CD4-positive, CD25-positive, alpha-beta regulatory T cell (primary cell): ENCODE measurements at places on chromosomes 4 and X. TPM values are rescaled to one million over a fixed set of nuclear protein-coding genes. Genes with fewer than 3 reads are reported as not detected.

- no peak for DNase-seq
These were observed 1092.8 kb downstream of the ADGRL3 start for GRCh38 chr4:62292911-62293310.

DNA sequence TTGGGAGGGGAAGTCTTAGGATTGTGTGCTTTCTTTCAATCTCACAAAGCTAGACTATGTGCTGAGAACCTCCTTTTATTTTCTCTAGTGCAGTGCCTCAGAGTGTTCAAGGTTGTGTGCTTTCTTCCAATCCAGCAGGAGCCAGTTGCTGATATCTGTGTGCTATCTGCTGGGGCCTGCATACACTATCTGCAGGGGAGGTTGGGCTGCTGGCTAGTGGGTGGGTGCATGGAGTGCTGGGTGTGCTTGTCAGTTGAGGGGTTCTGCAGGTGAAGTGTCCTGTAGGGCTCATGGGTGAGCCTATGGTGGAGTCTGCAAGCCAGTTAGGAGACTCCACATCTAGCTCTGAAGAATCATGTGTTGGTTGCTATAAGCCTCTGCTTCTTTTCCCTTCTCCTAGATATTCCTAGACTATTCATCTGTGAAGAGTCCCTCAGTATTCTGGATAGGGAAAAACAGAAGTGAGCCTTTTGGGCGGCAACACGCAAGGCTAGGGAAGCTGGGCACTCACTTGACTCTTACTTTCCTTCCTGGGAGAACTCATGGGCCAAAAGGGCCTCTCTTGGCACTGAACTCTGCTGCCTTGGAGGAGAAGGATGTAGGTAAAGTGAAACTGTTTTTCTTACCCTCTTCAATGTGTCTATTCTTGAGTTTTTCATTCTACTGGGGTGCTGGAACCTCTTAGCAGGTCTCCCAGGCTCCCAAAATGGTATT lies 8.0 kb upstream of the CISD2 start:
- no peak for DNase-seq

GRCh38 chrX:133607419-133608348 lies 192.4 kb upstream of the GPC4 start:
- DNase-seq = no peak

GRCh38 chr4:3200423-3201090 lies 48.4 kb upstream of the MSANTD1 start:
- no peak for DNase-seq

Gene SPARCL1
- polyA plus RNA-seq = not detected

Gene SOWAHD
- 0.52 TPM for polyA plus RNA-seq

GRCh38 chrX:13816176-13816575 lies 717 bp downstream of the GPM6B start:
- DNase-seq = no peak

- DNase-seq = no peak
These were observed 181.9 kb downstream of the RAPGEF2 start for GRCh38 chr4:159284733-159285132.

- no peak for DNase-seq
These were observed 18.1 kb upstream of the PAGE5 start for GRCh38 chrX:55201930-55202579.

Gene TCP11X1
- polyA plus RNA-seq = not detected

GRCh38 chrX:49233176-49233575 lies at the start of gene CACNA1F:
Gene CACNA1F, minus strand, starts transcription at chrX:49233340. Its CDS starts 31 bp downstream, at chrX:49233309.
- DNase-seq = no peak

Gene PALLD
- polyA plus RNA-seq = 1.0 TPM

- DNase-seq = peak; percentile 70
These were observed at the start of gene ELF4 for GRCh38 chrX:130110379-130111219. Gene ELF4, minus strand, starts transcription at chrX:130110497. Its CDS starts 29,167 bp downstream, at chrX:130081330.

DNA sequence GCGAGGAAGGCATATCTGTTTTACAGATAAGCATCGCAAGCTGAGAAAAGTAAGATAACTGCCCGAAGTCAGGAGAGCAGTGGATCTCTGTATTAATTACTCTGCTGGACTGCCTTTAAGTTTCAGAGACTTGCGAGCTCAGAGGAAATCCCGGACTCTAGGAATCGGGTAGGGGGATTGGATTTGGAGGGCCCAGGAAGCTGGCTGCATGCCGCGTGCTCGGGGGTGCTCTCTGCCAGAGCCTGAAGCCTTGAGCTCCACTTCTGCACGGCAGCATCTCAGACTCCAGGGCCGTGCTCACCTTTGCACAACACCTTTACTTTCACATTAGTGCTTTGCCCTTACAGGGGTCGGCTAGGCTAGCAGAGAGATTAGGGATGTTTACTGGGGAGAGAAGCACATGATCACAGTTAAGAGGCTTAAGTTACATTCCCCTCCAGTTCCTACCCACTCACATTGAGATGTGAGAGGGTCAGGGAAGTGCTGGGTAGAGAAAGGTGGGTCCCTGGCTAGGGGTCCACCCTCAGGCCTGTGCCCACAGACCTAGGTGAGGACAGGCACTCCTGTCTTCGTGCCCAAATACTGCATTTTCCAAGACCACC lies 57.0 kb downstream of the TRIML1 start:
- no peak for DNase-seq

GRCh38 chr4:3465698-3466671 lies 2.9 kb downstream of the DOK7 start:
- no peak for DNase-seq

Gene AFF2
- polyA plus RNA-seq = not detected

Gene NOA1
- polyA plus RNA-seq = 27.7 TPM

- no peak for DNase-seq
These were observed 642.9 kb downstream of the STPG2 start for GRCh38 chr4:97500423-97500822.

- DNase-seq = no peak
These were observed 71.7 kb downstream of the AASDH start for GRCh38 chr4:56315543-56315942.

GRCh38 chrX:13834355-13834754 lies 17.5 kb upstream of the GPM6B start:
- DNase-seq = no peak

Gene ATOH1
- not detected for polyA plus RNA-seq

- DNase-seq = peak; percentile 27
These were observed 6.3 kb downstream of the MEPE start for GRCh38 chr4:87838890-87839591.

Gene TRIM61
- 0.41 TPM for polyA plus RNA-seq

- DNase-seq = no peak
These were observed 30.7 kb downstream of the TSPAN5 start for GRCh38 chr4:98627531-98628257.

DNA sequence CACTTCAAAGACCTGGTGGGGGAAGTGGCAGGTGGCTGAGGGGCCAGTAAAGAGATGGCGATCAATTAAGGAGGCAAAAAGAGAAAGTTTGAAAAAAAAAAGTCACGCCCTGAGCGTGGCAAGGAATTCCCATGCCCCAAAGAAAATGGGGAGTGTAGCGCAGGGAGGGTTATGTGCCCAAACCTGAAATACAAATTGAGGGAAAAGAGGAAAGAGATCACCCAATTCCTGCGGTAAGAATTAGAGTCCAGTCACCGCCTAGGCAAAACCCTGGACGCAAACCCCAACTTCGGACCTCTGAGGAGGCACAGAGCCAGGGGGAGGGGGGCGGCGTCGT lies 595 bp downstream of the ENOX2 start:
- DNase-seq = no peak

GRCh38 chr4:177008071-177008835 lies 215.5 kb upstream of the VEGFC start:
- DNase-seq = no peak

DNA sequence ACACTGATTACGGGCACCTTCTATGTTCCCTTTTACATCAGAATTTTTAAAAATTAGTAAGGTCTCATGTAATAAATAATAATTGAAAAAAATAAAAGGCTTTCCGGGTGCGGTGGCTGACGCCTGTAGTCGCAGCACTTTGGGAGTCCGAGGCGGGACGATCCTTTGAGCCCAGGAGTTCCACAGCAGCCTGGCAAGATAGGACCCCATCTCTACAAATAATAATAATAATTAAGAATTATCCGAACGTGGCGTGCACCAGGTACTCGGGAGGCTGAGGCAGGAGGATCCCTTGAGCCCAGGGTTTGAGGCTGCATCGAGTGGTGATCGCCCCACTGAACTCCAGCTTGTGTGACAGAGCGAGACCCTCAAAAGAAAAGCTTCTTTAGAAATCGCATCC lies 771 bp upstream of the LAMTOR3 start:
- DNase-seq = no peak

Gene WDR13
- 33.4 TPM for polyA plus RNA-seq

DNA sequence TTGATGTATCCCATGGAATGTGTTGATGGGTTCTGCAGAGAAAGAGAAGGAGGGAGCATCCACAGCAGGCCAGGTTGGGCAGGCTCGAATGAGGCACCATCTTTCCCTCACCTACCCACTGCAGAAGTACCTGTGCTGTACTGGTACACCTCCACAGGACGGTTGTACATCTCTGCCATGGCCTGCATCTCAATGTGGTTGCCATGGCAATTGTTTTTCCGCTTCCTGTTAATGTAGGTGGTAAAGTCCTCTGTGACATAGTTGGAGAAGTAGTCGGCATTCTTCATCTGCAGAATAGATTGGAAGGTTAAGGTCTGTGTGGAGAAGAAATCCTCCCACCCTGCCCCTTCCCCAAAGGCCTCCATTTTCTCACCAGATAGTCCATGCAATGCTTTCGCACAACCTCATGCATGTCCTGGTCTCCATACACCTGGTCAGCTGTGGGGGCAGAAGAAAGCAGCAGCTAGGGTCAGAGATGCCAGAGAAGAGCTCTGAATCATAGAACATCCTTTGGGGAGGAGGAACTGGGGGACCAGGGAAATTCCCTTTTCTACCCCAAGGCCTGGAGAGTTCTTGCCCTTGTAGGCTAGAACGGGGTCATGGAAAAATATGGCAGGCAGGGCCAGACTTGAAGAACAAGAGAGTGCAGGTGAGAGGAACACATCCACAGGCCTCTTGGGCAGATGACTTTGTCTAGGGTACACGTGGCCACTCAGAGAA lies 15.9 kb upstream of the PIM2 start:
- DNase-seq = peak; percentile 73

- DNase-seq = no peak
These were observed 577.8 kb downstream of the SH3BGRL start for GRCh38 chrX:81779701-81780100.

DNA sequence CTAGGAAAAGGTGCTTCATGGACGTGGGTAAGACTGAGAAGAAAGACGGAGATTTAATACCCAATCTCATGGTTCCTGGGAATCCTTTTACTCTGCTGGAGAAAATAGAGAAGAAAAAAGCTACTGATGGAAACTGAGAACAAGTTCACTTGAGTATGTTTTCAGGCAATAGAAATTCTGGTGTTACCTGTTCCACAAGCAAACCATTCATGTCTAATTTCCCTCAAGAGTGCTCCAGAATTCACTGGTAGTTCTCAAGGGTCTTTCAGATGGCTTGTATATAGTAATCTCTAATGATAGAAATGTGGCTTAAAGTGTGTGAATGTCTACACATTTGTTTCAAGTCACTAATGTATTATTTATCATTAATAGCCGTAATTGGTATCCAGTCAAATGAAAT lies 22.5 kb downstream of the SETD7 start:
- DNase-seq = no peak

DNA sequence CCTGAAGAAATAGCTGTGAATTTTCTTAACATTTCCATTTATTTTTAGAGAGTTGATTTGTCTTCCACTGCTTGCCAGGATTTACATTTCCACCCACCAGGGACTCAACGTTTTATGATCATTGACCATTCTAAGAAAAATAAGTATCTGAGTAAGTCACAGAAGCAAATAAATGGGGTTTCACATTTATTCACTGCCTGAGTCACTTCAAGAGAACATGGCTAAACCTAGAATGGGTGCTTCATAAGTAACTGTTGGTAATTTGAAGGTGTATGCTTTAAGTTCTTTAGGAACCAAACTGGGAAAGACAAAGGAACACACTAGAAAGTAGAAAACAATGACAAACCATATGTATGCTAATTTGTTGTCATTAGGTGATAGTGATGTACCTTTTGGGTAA lies 43.2 kb upstream of the GRIA3 start:
- DNase-seq = no peak

GRCh38 chr4:87559090-87559837 lies 30.1 kb upstream of the SPARCL1 start:
- peak; percentile 83 for DNase-seq

- DNase-seq = no peak
These were observed 147.2 kb downstream of the RNF150 start for GRCh38 chr4:140986045-140986444.
